ENCODE measurements at places on chromosomes 12 and 14.

DNA sequence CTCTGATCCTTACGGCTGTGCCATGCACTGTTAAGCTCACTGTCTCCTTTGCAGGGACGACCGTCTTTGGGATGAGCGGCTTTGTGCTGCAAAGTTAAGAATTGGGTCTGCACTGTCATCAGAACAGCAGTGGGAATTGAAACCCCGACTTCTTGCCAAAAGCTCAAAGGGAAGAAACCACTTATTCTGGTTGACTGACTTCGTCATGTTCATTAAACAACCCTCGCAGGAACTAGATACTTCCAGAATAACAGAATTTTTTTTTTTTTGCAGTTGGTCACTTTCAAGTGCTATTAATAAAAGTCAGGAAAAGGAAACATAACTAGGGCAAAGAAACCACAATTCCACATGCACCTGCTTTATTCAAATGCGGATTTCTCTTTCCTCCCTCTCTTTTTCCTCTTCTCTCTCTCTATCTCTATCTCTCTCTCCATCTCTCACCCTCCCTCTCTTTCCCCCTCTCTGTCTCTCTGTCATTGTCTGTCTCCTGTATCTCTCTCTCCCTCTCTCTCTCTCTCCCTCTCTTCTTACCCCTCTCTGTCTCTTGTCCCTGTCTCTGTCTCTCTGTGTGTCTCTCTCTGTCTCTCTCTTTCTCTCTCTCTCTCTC is 12.3 kb upstream of the GLT1D1 start:
- no peak for DNase-seq

DNA sequence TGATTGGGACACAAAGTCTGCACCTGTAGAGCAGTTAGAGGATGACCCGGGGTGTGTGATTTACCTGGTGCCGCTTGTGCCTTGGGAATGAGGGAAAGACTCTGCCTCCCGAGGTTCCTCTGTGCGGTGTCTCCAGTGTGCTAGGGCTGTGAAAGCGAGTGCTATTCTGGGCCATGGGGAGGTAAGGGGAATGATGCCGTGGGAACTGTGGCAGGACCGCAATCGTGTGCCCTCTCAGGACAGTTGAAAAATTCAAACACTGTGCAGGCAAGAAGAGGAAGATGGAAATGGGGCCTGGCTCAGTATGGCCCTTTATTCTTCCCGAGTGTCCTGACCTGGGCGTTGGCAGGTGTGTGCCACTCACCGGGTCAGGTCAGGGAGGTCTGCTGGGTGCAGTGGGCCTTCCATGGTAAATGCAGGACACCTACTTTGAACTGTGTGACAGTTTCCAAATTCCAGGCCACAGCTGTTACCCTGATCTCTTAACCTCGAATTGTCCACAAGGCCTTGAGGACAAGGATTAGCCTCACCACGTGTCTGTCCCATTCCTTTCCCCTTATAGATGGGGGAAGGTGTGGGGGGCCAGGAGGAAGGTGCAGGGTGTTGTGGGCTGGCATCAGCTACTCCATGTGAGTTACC is 1.4 kb downstream of the SIVA1 start:
- DNase-seq, result no peak

GRCh38 chr14:65303899-65304222 is 108.7 kb upstream of the FUT8 start:
- no peak for DNase-seq

GRCh38 chr14:55122440-55122986 is 6.5 kb upstream of the LGALS3 start:
- no peak for DNase-seq

DNA sequence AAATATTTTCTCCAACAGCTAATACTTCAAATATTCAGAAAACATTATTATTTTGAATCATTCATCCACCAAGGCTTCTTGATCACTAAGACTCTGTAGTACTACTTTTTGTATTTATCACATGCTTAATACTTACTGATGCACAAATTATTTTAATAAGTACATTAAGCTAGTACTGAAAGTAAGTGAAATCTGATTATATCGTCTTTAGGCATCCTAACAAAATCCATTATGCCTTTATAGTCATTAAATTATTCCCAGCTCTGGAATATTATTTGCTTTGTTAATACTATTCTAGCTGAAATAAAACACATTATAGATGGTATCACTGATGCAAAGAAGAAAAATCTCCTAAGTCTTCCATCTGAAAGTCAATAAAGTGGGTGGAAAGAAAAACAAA is 75.1 kb upstream of the TTC7B start:
- DNase-seq, result no peak

GRCh38 chr12:127911291-127911690 is 355.7 kb upstream of the TMEM132C start:
- no peak for DNase-seq

- no peak for DNase-seq
Measured at GRCh38 chr14:94384342-94384741, 4.1 kb downstream of the SERPINA1 start.

DNA sequence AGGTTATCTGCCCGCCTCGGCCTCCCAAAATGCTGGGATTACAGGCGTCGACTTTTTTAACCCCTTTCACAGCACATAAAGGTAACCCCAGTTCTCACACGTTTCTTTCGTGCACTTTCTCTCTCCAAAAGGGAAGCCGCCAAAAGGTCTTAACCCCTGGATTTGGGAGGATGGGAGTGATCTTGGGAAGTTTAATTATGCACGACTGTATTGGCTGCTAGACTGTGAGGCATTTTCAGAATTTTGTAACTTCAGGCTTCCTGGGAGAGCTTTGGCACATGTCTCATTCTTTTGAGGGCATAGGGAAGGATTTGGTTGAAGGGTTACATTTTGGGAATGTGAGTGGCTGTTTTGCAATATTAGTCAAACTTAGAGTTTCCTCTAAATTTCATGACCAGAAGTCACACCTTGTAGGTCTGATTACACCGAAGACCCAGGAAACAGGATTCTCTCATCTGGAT is 1.4 kb upstream of the SMARCC2 start:
- DNase-seq, result no peak

- DNase-seq, result no peak
Measured at GRCh38 chr14:95500201-95500681, 16.2 kb downstream of the SYNE3 start.

DNA sequence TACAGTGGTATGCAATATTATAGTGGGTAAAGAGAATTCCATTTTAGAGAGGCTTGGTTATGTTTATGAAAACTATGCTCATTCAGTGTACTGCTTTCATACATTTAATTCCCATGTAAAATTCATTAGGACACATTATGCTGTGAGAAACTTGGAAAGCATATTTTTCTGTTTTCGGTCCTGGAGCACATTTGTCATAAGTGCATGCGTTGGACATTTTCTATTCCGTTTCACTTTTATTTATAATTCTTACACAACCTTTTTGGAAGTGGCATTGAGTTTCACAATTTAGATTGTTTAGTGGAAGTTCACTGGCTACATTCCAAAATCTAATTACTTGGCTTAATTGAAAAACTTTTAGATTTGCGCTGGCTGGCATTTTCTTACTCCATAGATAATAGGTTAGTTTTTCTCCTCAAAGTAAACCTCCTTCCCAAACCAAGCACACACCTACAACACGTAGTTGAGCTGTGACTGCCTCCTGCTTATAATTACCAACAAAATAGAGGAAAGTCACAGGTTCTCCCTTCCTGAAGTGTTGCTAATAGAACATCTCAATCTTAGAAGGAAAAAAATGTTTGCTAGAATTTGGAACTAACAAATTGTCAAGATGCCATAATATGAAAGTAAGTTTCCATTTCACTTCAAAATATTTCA is 938.5 kb downstream of the TRHDE start:
- no peak for DNase-seq

DNA sequence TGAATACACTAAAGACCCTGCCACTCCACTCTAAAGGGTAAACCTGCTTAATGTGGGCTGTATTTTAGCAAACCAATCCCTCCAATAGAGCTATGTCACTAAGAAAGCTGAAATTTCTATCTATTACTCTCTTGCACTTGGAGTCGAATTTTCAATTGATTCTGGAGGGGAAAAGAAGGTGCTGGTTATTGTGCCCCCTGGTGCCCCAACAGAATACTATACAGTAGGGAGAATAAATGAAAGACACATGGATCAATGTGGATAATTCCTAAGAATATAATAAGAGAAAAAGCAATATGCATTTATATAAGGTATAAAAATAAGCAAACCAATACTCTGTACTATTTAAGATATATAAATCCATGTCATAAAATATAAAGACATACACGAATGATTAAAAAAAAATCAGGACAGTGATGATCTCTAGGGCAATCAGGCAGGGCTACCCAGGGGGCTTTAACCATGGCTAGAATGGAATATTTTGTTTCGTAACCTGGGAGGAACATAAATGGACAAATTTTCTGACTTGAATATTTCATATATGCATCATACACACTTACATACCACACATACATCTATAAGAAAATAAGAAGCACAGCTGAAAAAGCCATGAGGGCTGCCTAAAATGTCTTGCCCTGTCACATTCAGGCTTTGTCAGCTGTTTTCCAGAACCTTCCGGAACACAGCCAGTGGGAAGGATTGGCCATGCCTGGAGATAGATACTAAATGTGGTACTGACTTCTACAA is 54.4 kb downstream of the EFCAB11 start:
- no peak for DNase-seq

DNA sequence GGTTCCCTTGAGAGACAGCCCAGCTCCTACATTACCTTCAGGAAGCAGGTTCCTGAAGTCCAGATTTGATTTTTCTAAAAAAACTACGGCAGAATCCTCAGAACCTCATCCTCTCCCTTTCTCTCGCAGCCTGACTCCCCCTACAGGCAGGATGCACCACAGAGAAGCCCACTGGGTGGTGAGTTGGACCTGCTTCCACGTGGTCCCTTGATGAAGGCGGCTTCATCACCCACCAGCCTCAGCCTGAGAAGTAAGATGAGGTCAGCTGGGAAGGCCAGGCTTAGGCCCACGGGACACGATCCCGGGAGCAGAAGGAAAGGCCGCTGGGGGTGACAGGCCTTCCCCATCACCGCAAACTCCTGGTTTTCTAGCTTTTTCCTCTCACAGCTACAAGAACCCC is 83.0 kb downstream of the ACTN1 start:
- DNase-seq, result no peak
